ENCODE measurements at places on chromosomes 6 and 20. TPM values are rescaled to one million over a fixed set of nuclear protein-coding genes. Genes with fewer than 3 reads are reported as not detected.

The DDX43 gene
- not detected for polyA plus RNA-seq

The MCHR2 gene
- not detected for polyA plus RNA-seq

The CCM2L gene
- 0.35 TPM for polyA plus RNA-seq

The CTCFL gene
- polyA plus RNA-seq, result 0.09 TPM

The MTFR2 gene
- 2.0 TPM for polyA plus RNA-seq

The SCRT2 gene
- polyA plus RNA-seq, result not detected

The NKAPL gene
- polyA plus RNA-seq, result not detected

The SIM1 gene
- not detected for polyA plus RNA-seq

The HCRTR2 gene
- not detected for polyA plus RNA-seq

The NR2E1 gene
- polyA plus RNA-seq, result not detected

The TUBB2B gene
- 29.8 TPM for polyA plus RNA-seq

The BPIFB4 gene
- polyA plus RNA-seq, result not detected

The CLVS2 gene
- polyA plus RNA-seq, result not detected

The LHFPL5 gene
- not detected for polyA plus RNA-seq

The OPN5 gene
- polyA plus RNA-seq, result not detected

The FOXO3 gene
- 20.2 TPM for polyA plus RNA-seq

The TCF15 gene
- 2.4 TPM for polyA plus RNA-seq

The XKR7 gene
- polyA plus RNA-seq, result 0.02 TPM

The GMPR gene
- polyA plus RNA-seq, result 32.0 TPM

The RGS17 gene
- polyA plus RNA-seq, result 0.34 TPM

The RBPJL gene
- not detected for polyA plus RNA-seq

The FAM83C gene
- polyA plus RNA-seq, result not detected

The SCUBE3 gene
- polyA plus RNA-seq, result 81.8 TPM

The PKHD1 gene
- not detected for polyA plus RNA-seq

The RFX6 gene
- polyA plus RNA-seq, result not detected

The CRIP3 gene
- 3.8 TPM for polyA plus RNA-seq

The ZFP57 gene
- polyA plus RNA-seq, result 3.5 TPM

The SLC17A1 gene
- polyA plus RNA-seq, result not detected

The SEL1L2 gene
- polyA plus RNA-seq, result not detected

The NHLRC1 gene
- polyA plus RNA-seq, result 1.3 TPM

The MAP7 gene
- polyA plus RNA-seq, result 4.1 TPM

Measured in cardiac muscle cell (in vitro differentiated cells and primary cell).